ENCODE measurements at places on chromosomes 6 and 20.

DNA sequence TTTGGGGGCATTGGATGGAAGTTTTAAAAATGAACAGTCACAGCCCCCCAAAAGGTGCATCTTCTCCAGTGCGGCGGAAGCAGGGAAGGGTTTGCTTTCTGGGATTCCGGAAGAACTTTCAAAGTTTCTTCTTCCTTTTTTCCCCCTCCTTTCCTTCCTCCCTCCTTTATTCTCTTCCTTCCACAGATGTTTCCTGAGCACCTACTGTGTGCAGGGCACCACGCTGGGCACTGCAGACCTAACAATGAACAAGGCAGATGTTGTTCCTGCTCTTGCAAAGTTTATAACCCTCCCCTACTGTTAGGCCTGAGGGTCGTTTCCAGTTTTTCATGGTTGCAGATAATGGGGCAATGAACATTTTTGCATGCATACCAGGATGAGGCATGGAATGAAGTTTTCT lies 58.1 kb downstream of the CHMP4B start:
- DNase-seq = no peak

DNA sequence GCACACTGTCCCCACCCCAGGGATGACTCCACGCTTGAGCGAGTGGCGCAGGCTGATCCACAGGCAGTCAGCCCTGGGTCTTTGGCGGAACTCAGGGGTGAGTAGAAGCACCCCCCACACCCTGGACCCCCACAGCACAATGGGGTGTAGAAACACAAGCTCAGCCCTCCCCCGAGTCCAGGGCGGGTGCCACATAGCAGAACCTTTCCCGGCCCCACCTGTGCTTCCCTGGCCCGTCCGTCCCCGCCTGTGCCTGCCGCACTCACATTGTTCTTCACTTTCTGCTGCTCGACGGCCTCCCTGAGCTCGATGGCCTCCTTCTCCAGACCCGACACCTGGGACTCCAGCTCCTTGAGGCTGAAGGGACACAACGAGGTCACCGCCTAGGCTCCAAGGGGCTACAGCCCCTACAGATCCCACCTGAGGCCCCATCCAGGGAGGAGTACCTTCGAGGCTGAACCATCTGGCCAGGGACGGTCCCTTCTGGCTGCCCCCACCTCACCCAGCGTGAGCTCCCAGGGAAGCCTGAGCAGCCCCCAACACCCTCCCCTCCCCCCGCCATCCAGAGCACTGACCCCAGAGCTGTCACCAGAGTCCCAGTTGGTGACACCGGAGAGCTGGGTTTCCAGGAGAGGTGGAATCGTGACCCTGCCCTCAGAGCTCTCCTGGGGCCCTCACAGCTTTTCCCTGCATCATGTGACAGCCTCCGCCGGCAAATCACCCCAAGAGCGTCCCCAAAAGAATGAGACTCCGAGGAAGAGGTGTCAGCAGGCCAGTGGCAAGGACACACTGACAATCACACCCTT lies 55.6 kb downstream of the DSTN start:
- no peak for DNase-seq

- DNase-seq = peak; percentile 24
Observed at GRCh38 chr20:9912858-9913434, 74.1 kb upstream of the PAK5 start.

DNA sequence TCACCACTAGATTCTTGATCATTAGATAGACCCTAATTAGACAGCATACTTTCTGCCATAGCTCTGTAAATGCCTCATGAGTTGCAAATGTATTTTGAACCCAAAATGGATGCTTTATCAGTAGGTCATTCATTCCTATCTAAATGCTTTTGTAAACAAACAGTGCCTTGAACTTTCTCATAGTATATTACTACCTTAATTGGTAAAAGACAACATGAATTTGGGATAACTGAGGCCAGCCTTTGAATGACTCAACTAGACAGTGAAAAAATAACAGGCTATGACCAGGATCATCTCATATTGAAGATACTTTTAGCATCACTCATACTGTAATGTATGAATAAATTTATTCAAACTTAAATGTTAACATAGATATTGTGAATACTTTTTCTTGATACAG lies 37.0 kb upstream of the PRL start:
- no peak for DNase-seq

- no peak for DNase-seq
Observed at GRCh38 chr20:51807720-51808250, 5.5 kb upstream of the SALL4 start.

GRCh38 chr6:146865756-146866379 lies 267.1 kb downstream of the ADGB start:
- DNase-seq = no peak

GRCh38 chr6:88586371-88587149 lies 376.9 kb downstream of the RNGTT start:
- DNase-seq = no peak

DNA sequence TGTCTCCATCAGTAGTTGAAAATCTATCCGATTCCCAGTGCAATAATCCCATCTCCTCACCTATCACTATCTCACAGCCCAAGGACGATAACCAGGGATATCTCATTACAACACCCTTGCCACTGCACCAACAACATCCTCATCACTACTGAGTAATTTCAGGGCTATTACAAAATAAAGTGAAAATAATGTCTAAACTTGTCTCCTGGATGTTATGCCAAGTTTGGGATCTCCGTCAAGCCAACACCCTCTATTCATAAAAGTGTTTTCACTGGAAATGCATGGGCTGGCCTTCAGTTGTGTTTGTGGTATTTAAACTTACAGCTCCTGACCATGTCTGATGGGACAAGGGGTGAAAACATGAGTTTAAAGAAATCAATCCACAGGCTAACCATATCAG lies 42.0 kb upstream of the STMND1 start:
- no peak for DNase-seq

DNA sequence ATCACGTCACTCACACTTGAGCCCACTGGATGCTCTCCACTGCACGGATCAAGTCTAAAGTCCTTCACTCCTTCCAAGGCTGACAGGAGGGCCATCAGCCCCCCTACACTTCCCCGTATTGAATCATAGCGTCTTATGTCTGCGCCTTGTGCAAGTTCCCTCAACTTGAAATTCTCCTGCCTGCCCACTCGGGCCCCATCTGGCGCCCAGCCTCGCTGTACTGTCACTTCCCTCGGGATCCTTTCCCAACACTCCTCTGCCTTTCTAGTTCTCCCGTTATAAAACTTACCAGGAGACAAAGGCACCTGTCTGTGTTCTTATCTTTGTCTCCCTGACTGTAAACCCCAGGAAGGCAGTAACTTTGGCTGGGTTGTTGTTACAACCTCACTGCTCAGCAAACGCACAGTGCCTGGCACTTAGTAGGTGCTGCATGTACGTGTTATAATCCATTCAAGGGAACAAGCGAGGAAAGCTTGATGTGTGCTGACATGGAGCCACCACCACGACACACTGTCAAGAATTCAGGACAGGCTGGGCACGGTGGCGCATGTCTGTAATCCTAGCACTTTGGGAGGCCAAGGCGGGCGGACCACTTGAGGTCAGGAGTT lies 33.8 kb upstream of the ZFAND3 start:
- no peak for DNase-seq

DNA sequence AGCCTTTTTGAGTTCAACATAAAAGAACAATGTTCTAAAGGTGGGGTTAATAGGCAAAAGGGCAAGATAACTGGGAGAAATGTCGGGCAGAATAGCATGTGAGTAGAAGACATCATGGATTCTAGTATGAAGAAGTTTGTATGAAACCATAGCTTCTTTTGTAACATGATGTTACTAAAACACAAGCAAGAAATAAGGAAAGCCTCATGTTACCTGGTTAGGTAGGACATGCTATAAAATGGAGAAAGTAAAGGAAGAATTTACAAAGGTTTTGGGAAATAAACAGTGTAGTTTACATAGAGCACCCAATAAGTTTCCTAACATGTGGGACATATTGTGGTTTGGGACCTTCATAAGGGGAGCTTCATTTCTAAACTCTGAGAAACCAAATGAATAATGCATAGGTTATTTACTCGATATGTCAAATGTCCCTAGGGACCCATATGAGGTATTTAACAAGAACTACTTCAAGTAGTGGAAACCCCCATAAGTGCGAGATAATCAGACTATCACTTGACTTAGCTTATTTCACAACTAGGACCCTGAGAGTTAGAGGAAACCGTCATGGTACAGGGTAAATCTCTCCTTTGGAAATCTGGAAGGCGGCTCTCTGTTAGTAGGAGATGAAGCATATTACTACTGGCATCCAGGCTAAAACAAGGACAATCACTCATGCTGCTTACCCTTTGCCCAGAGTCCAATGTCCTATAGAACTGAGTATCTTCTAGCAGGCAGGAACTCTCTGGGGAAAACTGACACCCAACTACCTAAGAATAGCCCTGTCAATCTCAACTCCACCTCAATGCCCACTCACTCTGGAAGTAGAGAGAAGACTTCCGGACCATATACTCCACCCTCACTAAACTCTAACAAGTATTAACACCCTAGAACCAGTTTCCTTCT lies 57.5 kb downstream of the ILRUN start:
- no peak for DNase-seq

DNA sequence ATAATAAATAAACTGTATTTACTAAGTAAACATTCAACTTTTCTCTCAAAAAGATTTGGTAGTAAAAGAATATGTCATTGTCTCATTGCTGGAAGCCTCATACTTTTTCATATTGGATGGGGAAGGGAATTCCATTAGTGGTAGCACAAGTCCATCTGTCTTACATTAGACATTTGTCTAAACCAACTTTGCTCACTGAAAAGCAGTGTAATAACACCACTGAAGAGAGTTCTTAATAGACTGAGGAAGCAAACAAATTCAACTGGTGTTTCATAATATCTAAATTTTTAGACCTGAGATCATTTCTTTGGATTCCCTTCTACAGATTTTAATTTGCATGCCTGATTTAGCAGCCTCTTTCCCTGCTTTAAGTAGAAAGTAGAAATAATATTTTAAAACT lies 62.7 kb downstream of the PLCB1 start:
- DNase-seq = no peak

DNA sequence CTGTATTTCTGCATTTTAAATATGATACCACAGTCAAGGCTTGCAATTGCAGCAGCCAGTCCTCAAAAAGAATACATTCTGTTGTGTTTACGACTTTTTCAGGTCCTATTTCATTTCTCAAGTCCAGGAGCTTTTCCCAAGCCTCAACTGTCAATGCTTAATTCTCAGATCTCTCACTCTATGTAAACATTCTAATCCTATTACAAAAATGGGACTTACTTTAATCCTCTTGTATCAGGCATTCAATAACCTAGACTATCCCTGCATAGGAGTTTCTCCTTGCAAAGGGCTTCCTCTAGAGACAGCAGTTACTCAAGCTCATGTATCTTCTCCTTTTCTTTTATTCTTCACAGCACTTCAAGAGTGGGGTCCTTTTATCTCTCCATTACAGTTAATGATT lies 1293.0 kb downstream of the GRIK2 start:
- no peak for DNase-seq

DNA sequence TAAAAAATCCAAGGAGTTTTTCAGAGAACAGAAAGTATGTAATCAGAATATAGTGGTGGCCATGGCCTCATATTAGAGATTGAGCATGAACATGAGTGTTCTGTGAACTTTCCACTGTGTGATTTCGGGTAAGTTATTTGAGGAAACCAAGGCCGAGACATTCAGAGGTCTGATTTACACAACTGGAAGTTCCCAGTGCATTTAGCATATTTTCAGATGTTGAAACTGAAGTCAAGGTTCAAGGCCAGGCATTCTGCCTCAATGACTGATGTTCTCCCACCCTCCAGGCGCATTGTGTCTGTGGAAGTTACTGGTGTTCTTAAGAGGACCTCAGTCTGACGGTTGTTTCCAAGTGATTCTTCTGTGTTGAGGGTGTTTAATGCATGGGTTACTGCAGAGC lies 26.2 kb downstream of the RNF144B start:
- DNase-seq = no peak

DNA sequence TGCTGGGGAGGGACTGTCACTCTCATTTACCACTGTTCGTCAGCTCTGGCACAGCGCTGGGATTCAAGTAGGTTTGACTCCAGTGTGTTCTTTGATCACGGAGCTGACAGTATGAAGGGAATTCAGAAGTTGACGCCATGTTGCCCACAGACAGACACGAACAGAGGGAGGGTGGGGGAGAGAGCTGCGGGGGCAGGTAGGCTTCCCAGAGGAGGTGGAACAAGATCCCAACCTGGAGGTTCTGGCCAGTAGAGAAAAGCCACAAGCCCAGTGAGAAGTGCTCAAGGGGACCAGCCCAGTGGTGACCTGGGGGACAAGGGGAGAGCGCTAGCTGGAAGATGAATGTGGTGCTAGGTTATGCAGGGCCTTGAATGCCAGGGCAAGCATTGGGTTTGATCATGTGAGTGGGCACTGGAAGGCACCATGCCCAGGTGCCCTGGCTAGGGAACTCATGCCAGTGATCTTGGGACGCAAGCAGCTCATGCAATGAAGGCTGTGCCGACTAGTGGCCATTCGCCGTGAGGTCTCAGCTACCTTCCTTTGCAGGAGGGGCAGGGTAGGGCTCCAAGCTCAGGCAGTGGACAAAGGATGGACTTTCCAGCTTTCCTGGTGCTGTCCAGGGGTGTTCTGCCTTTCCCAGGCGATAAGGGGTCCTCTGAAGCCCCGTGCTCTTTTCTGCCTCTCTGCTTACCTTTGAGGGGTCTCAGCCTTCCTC lies 50.4 kb upstream of the APCDD1L start:
- DNase-seq = no peak

DNA sequence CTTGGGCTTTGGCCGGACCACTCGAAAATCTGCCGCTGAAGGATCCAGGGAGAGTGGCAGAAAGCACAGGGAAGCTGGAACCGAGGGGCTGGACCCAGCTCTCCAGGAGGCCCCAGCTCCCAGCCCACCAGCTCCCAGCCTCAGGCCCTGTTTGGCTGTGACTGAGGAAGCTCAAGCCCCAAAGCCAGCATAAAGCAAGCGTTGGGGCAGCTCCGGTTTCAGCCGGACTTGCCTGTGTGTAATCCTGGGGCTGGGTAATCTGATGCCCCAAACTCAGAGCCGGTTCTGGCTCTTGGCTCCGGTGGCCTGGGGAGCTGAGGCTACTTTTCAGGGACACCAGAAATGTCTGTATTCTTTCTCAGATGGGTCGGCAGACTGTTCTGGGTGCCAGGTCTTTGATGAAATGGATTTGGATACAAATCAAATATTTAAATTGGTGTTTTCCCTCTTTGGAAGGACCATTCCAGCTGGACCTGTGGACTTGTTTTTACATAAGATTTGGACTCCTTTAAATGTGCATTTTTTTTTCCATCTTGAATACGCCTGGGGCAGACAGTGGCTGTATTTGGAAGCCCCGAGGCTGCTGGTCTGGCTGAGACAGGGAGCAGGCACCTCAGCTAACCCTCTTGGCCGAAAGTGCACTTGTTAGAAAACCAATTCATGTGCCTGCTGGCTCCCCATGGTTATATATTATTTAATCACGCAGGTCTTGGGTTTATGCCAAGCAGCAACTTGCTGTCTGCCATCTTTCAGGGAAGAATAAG lies 29.7 kb downstream of the RPP40 start:
- no peak for DNase-seq
